ENCODE measurements at places on chromosomes 5 and 9.

GRCh38 chr5:59445741-59446140 is 447.8 kb downstream of the PDE4D start:
- no peak for DNase-seq

DNA sequence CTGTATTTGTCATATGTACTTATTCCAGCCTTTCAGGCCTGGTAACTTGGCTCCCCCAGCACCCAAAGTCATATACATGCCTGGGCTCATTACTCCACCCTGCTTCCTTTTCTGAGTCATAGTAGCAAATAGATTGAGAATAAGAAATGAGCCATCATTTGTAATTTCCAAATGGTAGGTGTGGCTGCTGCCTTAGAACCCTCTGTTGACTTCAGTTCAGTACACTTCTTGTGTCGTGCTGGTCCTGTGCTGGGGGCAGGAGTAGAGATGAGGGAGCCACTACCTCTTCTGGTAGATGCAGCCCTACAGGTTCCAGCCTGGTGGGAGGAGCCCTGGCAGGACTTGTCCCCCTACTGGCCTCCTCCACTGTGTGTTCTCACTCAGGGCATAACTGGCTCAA is 11.1 kb downstream of the GM2A start:
- no peak for DNase-seq

GRCh38 chr5:86748538-86749105 is 130.9 kb downstream of the COX7C start:
- DNase-seq = no peak

DNA sequence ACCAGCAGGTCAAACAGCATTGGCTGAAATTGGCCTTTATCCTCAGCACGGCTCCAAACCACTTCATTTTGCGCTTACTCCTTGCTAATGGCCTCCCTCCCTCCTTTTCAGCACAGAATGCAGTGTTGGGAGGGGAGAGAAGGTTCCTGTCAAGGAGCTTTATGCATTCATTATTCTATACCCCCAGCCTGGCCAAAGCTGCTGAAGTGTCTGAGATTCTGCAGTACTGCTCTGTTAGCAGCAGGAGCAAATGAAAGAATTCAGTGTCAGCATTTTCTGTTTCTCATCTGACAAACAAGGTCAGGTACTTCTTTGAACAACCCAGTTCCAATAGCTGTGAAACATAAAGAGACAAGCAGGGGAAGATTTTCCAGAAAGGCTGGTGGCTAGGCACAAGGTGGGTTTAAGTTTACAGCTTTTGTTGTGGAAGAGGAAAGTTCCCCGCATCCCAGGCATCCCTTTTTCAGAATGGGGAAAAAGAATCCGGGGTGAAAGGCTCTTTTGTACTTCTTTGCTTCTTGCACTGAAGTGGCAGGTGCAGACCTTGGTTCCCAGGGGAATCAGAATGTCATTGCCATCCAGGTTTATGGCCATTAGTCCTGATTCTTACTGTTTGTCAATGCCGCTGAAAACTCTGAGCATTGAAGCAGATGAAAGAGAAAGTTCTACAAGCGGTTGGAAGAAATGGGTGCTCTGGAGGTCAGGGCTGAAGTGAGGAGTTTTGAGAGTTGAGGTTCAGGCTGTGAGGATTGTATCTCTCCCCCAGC is 109.3 kb upstream of the APC start:
- no peak for DNase-seq

DNA sequence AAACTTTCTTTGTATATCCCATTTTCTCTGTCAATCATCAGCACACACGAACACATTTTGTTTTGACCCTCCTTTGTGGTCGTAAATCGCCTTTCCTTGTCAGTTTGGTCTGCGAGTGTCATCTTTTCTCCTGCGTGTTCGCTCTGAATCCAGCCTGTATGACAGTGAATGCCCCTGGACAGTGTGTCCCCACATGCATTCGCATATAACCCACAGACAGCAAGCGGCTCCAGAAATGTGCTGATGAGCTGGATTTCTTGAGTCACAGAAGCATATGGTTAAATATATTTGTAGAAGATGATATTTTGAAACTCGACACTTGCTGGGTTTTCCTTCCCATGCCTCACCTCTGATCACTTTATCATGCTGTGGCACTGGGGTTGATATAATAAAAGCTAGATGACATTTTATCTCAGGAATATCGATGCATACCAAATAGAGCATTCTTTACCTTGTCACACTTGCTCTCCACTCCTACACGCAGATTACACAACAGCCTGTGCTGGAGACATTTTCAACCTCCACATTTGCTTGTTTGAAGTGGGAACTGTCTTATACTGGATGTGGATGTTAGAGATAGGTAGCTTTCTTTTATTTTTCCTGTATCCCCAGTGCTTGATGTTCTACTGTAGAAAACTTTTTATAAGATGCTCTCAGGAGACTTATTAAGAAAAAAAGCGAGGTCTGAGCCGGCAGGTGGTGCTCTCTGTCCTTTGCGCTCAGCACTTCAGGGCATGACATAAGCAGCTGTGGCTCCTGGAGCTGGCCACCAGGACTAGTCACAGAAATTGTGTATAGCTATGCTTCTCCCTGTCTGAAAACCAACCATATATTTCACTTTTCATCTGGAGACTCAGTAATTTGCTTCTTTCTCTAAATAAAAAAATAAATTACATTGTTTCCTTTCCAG is 215.1 kb downstream of the SH3GL2 start:
- no peak for DNase-seq

GRCh38 chr9:136853596-136854112 is 1.5 kb downstream of the MAMDC4 start:
- no peak for DNase-seq

DNA sequence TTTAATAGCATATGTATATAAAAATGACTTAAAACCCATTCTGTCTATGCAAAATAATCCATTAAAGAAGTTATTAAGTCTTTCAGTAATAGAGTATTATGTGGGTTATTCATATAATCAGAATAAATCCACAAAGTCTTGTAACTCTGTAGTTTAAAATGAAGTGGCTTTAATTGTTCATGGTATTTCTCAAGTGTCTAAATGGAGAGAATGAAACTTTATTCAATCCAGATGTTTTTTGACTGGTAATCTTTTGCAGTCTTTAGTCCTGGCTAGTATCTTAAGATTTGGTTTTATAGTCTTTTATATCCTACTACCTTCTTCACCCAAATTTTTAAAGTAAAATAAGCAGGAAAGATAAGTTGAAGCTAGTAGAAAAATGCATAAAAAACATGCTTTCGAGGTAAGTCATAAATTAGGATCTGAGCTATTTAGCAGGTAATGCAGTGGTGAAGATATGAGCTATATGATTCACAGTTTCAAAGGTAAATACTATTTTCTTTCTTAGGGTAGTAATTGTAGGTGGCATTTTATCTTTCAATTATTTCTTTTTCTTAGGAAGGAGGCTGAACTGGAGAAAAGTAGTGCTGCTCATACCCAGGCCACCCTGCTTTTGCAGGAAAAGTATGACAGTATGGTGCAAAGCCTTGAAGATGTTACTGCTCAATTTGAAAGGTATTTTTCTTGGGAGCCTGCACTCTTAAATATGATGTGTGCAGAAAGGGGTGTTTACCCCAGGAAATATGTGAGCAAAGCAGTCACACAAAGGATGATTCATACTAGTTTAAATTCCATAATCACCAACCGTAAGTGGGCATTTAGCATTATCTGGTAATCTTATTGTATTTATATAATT is 17.9 kb downstream of the HMMR start:
- DNase-seq = no peak

GRCh38 chr9:132046456-132046855 is 33.2 kb downstream of the MED27 start:
- DNase-seq = no peak

DNA sequence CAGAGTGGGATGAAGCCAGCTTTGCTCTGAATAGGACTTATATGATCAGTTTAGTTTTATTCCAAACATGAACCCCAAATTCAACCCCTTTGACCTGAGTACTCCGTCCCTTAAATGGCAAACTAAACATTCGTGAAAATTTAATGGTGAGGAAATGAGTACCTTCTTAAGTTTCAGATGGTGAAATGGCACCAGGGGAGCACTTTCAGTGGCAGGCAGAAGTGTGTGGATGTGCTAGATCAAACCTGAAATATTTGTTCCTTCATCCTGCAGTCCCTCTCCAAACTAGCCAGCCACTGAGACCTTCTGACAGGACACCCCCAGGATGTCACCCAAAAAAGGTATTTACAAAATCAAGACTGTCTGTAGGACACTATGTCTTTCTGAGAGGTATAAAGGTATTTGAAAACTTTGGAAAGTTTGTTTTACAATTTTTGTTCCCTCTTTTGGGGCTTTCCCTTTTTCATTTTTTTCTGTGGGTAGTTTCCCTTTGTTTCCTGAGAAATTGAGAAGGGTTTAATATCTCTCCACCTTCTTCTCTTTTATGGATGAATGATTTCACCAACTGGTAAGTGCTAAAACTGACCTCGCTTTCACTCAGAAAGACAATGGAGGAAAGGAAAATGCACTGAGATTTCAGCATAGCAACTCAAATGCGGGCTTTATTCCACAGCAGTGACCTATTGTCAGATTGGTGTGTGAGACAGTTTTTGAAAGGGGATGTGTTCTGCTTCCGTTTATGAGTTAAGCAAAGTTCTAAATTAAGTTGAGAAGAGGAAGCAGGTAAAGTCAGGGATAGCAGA is 127.1 kb downstream of the TMC1 start:
- DNase-seq = no peak

DNA sequence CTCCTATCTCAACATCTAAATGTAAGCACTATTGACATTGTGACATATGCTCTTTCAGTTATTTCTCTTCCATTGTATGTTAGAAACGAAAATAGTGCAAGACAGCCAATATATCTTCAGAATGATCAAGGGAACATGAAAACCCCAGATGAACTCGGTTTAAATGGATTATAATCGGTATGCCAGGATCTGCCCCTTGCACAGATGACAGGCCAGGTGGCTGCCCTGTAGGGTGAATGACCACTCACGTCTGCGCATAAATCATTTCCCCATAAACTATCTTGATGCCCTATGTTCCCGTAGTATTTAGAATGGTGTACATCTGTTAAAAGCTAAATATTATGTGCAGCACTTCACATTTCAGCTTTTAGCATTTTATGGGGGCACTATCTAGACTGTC is 69.7 kb upstream of the RANBP3L start:
- no peak for DNase-seq

DNA sequence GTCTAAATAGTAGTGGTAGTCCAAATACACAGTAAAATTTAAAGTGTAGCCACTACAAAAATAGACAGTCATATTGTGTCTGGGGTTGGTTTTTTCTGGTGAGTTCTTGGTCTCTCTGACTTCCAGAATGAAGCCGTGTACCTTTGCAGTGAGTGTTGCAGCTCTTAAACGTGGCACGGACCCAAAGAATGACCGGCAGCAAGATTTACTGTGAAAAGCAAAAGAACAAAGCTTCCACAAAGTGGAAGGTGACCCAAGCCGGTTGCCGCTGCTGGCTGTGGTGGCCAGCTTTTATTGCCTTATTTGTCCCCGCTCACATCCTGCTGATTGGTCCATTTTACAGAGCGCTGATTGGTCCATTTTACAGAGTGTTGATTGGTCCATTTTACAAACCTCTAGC is 188.7 kb downstream of the ZNF608 start:
- no peak for DNase-seq

DNA sequence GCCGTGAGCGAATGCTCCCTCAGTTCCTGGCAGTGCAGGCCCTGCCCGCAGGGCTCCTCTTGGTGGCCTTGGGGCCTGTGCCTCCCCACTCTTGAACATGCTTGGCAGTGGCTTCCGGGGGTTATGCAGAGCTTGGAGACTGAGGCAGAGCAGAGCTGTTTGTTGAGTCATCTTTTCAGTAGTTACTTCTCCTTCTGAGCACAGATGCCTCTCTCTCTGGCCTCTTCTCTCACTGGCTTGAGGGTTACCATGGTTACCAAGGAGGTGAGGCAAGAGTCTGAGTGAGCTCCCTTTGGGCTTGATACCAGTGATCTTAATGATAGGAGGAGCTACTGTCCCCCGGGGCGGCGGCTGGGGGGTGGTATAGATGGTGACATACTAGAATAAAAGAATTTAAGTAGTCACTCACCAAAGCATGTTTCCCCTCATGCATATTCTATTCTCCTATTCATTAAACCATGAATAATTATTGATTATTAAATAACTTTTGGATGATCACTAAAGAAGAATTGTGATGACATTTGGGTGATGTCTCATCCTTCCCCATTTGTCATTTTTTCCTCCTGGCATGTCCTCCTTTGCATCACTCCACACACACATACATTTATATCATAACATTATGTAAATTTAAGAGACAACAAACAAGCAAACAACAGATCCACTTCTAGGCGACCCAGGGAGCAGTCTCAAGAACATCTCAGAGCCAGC is 111.1 kb downstream of the ARHGAP26 start:
- DNase-seq = no peak

GRCh38 chr9:23740531-23740930 is 85.5 kb downstream of the ELAVL2 start:
- DNase-seq = no peak

DNA sequence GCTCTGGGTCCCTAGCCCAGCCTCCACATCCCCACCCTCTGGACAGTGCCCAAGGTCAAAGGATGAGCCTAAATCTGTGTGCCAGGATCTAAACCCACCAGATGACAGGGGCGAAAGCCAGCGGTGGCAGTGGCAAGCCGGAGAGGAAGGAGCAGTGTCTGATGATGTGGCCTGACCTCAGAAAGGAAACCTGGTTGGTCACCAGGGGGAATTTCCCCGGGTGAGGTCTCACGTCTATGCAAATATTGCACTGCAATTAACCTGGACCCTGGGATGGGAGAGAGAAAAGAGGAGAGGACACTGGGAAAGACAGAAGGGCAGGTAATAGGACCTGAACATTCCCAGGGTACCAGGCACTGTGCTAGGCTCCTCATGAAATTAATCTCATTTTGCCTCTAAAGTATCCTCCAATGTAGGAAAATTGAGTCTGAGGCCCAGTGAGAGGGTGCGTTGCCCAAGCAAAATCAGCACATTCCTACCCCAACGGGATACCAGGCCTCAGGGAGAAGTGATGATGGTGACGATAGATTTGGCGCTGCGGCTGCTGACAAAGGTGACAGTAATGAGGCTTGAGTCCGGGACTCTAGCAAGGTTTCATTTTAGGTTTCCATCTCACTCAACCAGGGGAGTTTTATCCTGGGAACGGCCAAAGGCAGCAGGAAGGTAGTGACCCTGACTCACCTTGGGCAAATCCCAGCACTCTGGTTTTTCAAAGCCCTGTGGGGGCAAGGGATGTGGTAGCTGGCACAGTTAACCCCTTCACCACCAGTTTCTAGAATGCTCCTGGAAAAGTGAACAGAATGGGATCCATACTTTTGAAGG is 13.4 kb upstream of the TNIP1 start:
- no peak for DNase-seq

DNA sequence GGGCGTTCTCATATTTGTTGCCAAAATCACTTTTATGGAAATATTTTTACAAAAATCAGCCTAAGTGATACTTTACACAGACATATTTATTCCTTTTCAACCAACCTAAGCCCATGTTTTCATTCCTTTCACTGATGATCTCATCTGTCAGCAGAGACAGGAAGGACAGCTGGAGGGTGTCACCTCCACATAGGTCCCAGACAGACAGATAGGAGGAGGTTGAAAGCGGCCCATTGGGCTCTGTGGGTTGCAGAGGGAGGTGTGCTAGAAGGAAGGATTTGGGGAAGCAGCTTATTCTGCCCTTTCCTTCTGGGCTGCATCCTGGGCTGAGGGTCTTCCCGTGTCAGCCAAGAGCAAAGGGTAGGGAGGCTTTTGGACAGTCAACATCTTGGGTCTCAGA is 26.0 kb upstream of the SEMA4D start:
- DNase-seq = no peak

GRCh38 chr5:38529955-38530646 is 26.3 kb downstream of the LIFR start:
- no peak for DNase-seq

- no peak for DNase-seq
Observed at GRCh38 chr9:104448036-104448435, 56.0 kb upstream of the OR13F1 start.

GRCh38 chr9:34566322-34566721 is 23.2 kb downstream of the CNTFR start:
- no peak for DNase-seq

Data from smooth muscle cell of the brain vasculature (primary cell).